ENCODE measurements at places on chromosomes 1 and 21. TPM values are rescaled to one million over a fixed set of nuclear protein-coding genes. Genes with fewer than 3 reads are reported as not detected.

The LCE6A gene
- total RNA-seq, result not detected

The OR2T11 gene
- total RNA-seq, result not detected

The RXRG gene
- not detected for total RNA-seq

The GJA9 gene
- not detected for total RNA-seq

GRCh38 chr1:61851849-61852669 lies 109.8 kb downstream of the PATJ start:
- H3K36me3 ChIP-seq, result peaks cover 4% of the 10 kb centered on the region
- DNase-seq, result no peak
- no peak overlapping the region for H3K4me3 ChIP-seq
- no peaks in the 10 kb centered on the region for H3K4me1 ChIP-seq
- no peak overlapping the region for H3K27ac ChIP-seq

- DNase-seq, result peak; percentile 93
- peak overlapping the region; percentile 17 for H3K27ac ChIP-seq
- H3K4me1 ChIP-seq, result peaks cover 47% of the 10 kb centered on the region
Measured at GRCh38 chr1:12208764-12209494, 20.9 kb upstream of the VPS13D start.

The SLC16A4 gene
- total RNA-seq, result 0.14 TPM

The CLEC20A gene
- total RNA-seq, result not detected

DNA sequence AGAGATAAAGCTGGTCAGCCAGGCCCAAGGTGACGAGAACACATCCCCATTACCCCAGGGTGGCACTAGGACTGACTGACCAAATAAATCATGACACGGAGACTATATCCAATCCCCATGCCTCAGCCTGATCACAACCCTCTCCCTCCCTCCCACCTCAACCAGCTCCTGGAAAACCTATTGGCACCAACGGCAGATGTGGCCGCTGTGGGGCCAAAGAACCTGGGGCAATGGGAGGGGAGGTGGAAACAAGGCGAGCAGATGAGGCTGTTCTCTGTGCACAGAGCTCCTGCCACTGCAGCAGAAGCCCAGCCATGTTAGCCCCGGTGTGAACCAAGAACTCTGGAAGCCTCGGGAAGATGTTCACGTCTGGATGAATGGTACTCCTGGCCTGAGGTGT lies 77.6 kb downstream of the CD247 start:
- no peak overlapping the region for H3K4me3 ChIP-seq
- no peaks in the 10 kb centered on the region for H3K27me3 ChIP-seq
- no peak overlapping the region for H3K27ac ChIP-seq
- no peak for DNase-seq

GRCh38 chr1:209863766-209864485 lies 36.2 kb downstream of the UTP25 start:
- DNase-seq, result no peak
- H3K4me1 ChIP-seq, result no peaks in the 10 kb centered on the region
- H3K4me3 ChIP-seq, result no peak overlapping the region
- no peak overlapping the region for H3K27ac ChIP-seq
- no peaks in the 10 kb centered on the region for H3K36me3 ChIP-seq
- peaks cover 11% of the 10 kb centered on the region for H3K27me3 ChIP-seq

The IQGAP3 gene
- total RNA-seq, result 16.0 TPM

GRCh38 chr21:39373634-39374033 lies 24.7 kb upstream of the HMGN1 start:
- H3K4me3 ChIP-seq, result no peak overlapping the region
- H3K36me3 ChIP-seq, result no peaks in the 10 kb centered on the region
- no peak overlapping the region for H3K27ac ChIP-seq
- no peaks in the 10 kb centered on the region for H3K27me3 ChIP-seq
- H3K4me1 ChIP-seq, result no peaks in the 10 kb centered on the region

DNA sequence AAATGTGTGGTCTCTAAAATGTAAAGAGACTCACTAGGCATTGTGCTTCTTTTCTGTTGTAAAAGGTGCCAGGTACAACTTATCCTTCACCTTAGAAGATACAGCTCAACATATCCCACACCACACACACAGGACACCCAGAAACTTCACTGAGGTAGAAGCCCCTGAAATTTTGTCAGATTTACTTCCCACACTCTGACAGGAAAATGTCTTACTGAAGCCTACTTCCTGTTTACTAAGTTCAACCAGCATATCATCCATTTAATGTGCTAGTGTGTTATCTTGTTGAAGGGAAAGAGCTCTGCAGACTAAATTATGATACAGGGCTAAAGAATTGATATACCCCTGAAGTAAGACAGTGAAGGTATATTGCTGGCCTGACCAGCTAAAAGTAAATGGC lies 39.9 kb upstream of the INSL5 start:
- H3K4me1 ChIP-seq, result peaks cover 13% of the 10 kb centered on the region
- no peak overlapping the region for H3K4me3 ChIP-seq
- peaks cover 2% of the 10 kb centered on the region for H3K36me3 ChIP-seq

The KCNA3 gene
- total RNA-seq, result 20.5 TPM

DNA sequence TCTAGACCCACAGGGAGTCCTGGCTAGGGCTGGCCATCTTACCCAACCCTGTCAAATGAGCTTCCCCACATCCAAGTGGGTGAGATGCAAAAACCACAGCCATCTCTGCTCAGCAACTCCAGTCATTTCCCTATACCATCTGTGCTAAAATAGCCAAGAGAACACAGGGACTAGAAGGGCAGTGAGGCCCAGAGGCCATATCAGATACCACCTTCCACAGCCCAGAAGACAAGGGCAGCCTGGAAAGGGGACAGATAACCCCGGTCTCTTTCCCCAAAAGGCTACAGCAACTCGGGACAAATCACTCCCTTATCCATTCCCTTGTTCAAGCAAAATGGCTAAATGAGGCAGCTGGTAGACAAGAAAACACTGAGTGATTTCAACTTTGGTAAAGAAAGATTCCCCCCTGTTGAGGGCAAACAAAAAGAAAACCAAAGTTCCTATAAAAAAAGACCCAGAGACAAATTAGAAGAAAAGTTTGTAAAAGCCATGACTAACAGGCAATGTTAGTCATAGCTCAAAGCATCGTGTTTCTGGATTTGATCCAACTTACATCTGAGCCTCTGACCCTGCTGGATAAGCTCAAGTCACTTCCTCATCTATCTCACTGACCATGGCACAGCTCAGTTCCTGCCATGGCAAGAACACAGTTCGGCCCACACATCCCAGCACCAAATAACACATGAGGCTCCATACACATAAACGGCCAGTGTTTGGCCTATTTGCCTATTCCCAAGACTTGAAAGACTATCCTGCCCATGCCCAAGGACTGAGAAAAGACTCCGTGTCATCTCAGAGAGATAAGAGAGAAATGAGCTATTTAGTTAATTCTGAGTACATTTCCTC lies 3.1 kb downstream of the LAMB3 start:
- DNase-seq, result no peak
- H3K27ac ChIP-seq, result peak overlapping the region; percentile 48
- no peaks in the 10 kb centered on the region for H3K36me3 ChIP-seq
- H3K4me1 ChIP-seq, result peaks cover 52% of the 10 kb centered on the region

- H3K4me3 ChIP-seq, result no peak overlapping the region
- H3K4me1 ChIP-seq, result peaks cover 27% of the 10 kb centered on the region
- DNase-seq, result no peak
Measured at GRCh38 chr1:109822749-109823542, 59.2 kb upstream of the EPS8L3 start.

DNA sequence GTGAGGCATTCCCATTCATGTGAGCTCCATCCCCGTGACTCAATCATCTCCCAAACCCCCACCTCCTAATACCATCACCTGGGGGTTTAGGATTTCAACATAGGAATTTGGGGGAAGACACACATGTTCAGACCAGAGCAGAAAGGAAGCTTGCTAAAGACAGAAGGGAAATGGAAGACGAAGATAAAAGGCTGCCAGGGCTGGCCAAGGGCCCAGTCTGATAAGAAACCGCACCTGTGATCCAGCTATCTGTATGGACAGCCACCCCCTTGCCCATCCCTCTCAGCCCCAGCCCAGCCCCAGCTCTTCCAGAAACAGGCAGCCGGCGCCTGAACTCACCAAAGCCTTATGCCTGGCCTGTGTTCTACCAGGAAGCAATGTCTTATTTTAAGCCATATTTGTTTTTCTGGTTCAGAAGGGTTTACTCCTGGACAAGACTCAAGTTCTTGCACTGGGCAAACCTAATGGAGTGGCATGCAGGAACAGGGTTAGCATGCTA lies 198.4 kb upstream of the VAMP3 start:
- H3K27ac ChIP-seq, result no peak overlapping the region
- no peak for DNase-seq
- H3K27me3 ChIP-seq, result peaks cover 4% of the 10 kb centered on the region

DNA sequence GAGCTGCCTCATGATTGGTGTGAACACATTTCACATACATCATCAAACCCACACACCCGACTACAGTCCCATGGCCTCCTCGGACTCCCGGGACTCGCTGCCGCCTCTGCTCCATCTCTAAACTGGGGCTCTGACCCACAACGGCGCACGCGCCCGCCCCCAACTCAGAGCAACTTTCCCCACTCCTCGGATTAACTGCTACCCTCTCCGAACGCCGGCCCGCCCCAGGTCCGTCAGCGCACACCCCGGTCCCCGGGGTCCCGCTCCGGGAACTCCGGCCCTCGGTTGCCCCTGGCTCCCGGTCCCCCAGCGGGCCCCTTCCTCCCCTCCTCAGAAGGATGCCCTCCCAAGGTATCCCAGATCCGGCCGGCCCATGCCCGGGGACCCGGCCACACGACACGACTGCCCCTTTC lies 740 bp downstream of the DSTYK start:
- no peaks in the 10 kb centered on the region for H3K27me3 ChIP-seq
- H3K4me1 ChIP-seq, result peaks cover 53% of the 10 kb centered on the region
- H3K4me3 ChIP-seq, result peak overlapping the region; percentile 97

The SKI gene
- 28.7 TPM for total RNA-seq

- H3K4me3 ChIP-seq, result no peak overlapping the region
- no peaks in the 10 kb centered on the region for H3K27me3 ChIP-seq
- H3K27ac ChIP-seq, result no peak overlapping the region
- DNase-seq, result no peak
- H3K4me1 ChIP-seq, result no peaks in the 10 kb centered on the region
Measured at GRCh38 chr21:32604464-32604863, 7.7 kb downstream of the CFAP298 start.

GRCh38 chr1:150574260-150575071 lies 4.9 kb downstream of the MCL1 start:
- peak overlapping the region; percentile 98 for H3K27ac ChIP-seq
- H3K27me3 ChIP-seq, result no peaks in the 10 kb centered on the region
- H3K4me1 ChIP-seq, result peaks cover 53% of the 10 kb centered on the region
- peak overlapping the region; percentile 95 for H3K4me3 ChIP-seq
- DNase-seq, result no peak

DNA sequence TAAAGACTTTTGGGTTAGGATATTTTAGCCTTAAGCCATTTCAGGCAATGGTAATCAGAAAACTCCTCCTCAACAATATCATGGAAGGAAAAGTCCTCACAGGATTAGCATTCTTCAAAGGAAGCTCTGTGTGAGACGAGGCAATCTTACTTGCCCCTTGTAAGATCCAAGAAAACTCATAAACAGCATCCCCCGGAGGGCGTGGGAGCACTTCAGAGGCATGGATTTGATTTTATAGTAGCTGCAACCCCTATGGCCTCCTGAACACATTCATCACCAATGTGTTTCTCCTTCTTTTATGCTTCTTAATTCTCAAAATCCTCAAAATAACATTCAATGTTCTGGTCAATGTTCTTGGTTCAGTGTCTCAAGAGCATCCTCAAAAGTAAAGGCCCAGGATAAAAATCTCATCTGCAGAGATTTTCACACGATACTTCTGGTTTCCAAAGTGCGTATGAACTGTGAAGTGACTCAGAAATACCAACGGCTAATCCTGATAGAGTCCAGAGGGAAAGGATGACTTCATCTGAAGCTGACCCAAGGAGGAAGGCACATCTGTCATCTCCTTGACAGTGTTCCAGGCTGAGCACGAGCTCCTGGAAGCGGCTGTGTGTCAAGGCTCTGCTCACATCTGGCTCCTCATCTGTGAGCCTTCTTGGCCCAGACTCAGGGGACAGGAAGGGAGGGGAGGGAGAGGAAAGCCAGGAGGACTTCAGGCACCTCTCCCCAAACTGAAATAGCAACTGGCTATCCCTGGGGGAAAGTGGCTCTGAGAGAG lies 49.3 kb upstream of the PSEN2 start:
- H3K27ac ChIP-seq, result no peak overlapping the region
- no peak overlapping the region for H3K4me3 ChIP-seq
- H3K4me1 ChIP-seq, result peaks cover 22% of the 10 kb centered on the region

DNA sequence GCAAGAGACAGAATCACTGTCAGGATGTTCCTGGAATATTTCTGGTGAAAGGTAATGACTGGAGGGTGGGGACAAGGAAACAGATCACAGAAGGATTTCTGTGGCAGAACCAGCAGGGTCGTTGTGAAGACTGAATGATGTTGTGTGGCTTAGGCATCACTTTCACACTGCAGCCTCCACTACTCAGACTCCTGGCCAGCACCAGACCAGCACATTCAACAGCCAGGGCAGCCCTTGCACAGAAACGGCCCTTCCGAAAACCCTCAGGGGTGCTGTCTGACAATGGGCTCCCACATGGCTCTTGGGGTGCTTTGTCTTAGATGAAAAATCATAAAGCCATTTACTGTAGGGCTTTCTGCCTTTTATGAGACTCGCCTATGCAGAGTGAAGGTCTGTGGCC lies 3.8 kb upstream of the RAB7B start:
- no peak for DNase-seq
- no peak overlapping the region for H3K27ac ChIP-seq
- no peak overlapping the region for H3K4me3 ChIP-seq
- H3K4me1 ChIP-seq, result peaks cover 32% of the 10 kb centered on the region
- H3K27me3 ChIP-seq, result peaks cover 12% of the 10 kb centered on the region
- no peaks in the 10 kb centered on the region for H3K36me3 ChIP-seq

The OR10Z1 gene
- total RNA-seq, result not detected

The CR2 gene
- 0.28 TPM for total RNA-seq

The SMCP gene
- not detected for total RNA-seq

DNA sequence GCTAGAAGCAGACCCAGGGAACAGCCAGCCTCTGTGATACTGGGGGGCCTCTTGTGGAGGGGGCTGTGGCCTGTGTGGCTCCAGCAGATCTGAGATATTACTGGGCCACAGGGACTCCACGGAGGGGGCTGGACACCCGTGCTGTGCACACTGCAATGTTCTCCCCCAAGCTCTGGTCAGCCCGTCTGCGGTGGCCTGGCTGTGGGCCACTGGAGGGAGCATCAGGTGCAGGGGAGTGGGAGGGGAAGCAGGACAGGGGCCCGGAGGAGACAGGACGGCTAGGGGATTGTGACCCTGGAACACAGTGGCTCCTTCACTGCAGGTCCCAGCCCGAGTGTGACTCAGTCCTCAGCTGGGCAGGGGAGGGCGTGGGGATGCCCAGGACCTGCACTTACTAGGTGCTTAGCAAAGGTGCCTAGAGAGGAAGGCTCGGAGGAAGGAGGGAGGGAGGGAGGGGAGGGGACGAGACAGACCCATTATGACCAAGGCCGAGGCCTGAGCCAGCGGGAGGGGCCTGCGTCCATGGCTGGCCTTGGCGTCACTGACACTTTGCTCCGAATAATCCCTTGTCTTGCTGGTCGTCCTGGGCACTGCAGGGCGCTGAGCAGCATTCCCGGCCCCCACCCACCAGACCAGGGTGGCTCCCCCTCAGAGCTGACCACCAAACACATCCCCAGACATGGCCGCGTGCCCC lies 44.2 kb downstream of the PRDM16 start:
- H3K4me3 ChIP-seq, result no peak overlapping the region
- H3K27me3 ChIP-seq, result no peaks in the 10 kb centered on the region
- no peak for DNase-seq
- H3K4me1 ChIP-seq, result no peaks in the 10 kb centered on the region
